ENCODE measurements at places on chromosomes 6 and 20.

- DNase-seq = no peak
These were observed 42.0 kb downstream of the ADTRP start for GRCh38 chr6:11736601-11737000.

DNA sequence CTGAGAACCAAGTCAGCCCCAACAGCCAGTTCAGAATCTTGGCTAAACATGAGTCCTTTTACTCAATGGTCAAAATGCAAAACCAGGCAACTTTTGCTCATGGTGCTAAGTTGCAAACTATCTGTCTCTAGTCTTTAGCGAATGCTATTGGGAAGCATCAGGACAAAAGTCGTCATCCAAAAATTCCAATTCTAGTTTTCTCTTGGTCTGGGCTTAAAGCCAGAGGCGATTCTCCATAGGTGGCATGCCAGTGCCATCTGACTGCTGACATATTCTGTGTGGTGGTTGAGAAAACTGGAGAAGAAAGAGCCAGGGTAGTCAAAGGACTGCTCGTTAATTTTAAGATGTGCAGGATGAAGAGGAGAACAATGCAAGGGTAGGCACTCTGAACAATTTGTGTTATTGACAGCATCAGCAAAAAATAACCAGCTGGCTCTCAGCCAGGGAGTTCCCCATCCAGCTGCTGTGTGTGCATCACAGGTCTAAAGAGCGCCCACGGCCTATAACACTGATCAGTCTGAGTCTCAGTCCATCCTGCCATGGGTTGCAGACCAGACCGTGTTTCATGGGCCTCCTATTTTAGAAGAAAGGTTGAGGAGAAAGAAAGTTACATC lies 313.6 kb downstream of the ALDH8A1 start:
- DNase-seq = no peak

DNA sequence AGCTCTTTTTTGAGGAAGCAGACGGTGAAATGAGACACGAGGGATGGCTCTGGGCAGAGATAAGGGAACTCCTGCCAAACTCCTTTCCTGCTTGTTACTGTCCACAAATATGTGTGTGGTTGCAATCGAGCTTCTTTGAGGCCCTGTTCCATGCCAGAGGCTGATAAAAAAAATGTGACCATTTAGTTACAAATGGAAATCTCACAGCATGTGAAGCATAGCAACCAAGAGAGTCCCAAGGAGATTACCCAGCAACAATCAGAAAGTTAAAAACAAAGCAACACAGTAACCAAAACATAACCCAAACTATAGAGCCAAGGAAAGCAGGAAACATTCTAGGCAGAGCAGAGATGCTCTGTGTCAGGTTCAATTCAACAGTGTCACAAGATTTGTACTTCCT lies 35.4 kb upstream of the HMGN3 start:
- DNase-seq = no peak

GRCh38 chr20:25076201-25076600 lies 5.7 kb downstream of the VSX1 start:
- DNase-seq = no peak
